Stomach (tissue), 19 donors: ENCODE measurements at places on chromosomes 7 and 10.

- DNase-seq, result no peak
These were observed 495.2 kb downstream of the TCERG1L start for GRCh38 chr10:130816116-130816901.

- no peak for DNase-seq
These were observed 21.8 kb downstream of the CUL1 start for GRCh38 chr7:148720472-148720871.

- DNase-seq, result no peak
These were observed 3.4 kb upstream of the TBRG4 start for GRCh38 chr7:45114926-45115325.

DNA sequence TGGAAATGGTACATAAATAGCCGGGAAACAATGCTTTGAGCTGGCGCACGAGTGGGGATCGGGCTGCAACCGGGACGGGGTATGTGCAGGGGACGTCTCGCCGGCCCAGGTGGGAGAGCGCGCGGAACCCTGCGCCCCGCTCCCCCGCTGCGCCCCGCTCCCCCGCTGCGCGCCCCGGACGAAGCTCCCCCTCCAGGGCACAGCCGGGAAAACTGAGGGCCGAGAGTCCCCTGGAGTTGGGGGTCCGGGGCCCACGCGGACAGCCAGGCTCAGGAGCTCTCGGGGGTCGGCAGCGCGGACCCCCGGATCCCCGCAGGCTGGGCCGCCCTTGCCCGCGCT, 514 bp downstream of the RADIL start:
- no peak for DNase-seq

- DNase-seq, result no peak
These were observed 398.1 kb upstream of the C7orf33 start for GRCh38 chr7:148192491-148192890.

- DNase-seq, result no peak
These were observed 39.3 kb downstream of the PRF1 start for GRCh38 chr10:70563230-70563629.

DNA sequence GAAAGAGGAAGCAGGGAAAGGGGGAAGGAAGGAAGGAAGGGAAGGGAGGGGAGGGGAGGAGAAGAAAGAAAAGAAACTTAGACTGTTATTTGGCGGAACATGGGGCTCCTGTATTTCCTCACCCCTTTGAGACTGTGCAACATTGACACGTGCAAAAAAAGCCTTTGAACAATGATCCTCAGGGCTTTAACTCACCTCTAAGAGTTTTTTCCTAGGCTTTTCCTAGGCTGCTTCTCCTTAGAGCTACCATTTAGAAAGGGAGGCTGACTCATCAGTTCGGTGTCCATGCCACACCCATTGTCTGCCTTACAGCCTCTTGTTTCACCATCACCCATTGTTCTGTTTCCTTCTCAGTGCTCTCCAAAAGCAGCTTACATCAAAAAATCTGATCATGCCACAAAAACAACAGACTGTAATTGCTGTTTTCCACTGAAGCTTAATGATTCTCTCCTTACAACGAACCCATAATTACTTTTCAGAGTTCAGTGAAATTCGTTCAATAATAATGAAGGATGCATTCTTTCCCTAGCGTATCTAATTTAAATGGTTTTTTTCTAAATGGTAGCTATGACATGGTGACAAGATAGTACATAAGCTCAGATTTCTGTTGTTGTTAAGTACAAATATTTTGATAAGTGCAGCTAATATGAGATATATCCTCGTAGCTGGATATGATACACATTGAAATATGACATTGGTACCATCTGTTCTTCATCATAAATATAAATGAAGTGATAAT, 90.8 kb downstream of the PRLHR start:
- DNase-seq, result no peak

DNA sequence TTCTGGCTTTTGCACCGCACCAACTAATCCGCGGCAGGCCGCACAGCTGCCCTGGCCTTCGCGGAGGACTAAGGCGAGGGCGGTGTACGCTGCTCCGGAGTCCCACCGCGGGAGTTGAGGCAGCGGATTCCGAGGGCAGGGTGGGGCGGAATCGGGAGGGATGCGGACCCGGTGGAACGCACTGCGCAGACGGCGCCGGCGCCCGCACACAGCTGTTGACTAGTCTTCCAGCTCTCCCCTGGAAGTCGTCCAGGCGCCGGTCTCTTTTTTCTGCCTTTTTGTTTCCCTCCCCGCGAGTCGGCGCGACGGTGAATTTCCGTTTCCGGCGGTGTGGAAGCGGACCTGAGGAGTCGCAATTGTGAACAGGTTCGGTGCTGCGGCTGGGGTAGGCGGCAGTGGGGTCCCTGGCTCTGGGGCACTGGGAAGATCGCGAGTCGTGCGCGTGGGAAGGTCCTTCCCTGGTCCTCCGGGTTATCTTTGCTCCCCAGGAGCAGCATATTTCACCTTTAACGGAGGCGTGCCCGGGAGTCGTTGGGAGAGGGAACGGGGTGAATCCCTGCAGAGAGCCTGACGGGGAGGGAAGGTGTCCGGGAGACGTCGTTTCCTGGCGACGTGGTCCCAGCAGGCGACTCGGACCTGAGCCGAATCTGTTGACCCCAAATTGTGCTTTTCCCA, at the start of gene ASAH2B:
Gene ASAH2B (plus strand): TSS at position 319 of the 675 bp plus-strand sequence. CDS start 5,195 bp downstream, outside the sequence.
- peak; percentile 83 for DNase-seq

- no peak for DNase-seq
These were observed 3.2 kb upstream of the MRPS24 start for GRCh38 chr7:43872406-43873110.

- DNase-seq, result peak; percentile 11
These were observed 749.1 kb upstream of the SORCS1 start for GRCh38 chr10:107913317-107914294.

DNA sequence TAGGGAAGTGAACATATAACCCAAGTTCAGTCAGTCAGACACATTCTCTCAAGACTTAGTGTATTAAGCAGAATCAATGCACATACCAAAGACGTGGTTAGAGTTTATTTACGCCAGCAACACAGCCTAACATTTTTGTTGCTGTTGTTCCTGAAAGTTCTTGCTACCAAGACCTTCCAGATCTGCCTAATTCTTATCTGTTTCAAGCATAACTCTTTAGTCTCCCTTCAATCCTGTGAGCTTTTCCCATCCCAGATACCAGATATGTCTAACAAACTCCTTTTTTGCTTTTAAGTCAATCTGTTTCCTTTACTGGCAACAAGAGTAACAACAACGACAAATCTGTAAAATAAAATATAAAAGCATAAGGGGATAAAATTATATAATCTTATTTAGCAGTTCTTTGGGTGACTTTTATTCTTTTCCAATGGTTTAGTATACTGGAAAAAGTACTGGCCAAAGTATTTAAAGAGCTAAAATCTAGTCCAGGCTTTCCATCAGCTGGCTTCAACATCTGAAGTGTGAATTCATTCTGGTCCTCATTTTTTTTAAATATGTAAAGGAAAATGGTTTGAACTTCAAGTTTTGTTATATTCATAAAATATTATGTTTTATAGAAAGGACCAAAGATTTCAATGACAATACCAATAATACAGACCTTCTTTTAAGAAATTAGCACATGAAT, 193.8 kb downstream of the IMMP2L start:
- no peak for DNase-seq

GRCh38 chr10:119235356-119235755, 28.0 kb downstream of the GRK5 start:
- DNase-seq, result peak; percentile 61

DNA sequence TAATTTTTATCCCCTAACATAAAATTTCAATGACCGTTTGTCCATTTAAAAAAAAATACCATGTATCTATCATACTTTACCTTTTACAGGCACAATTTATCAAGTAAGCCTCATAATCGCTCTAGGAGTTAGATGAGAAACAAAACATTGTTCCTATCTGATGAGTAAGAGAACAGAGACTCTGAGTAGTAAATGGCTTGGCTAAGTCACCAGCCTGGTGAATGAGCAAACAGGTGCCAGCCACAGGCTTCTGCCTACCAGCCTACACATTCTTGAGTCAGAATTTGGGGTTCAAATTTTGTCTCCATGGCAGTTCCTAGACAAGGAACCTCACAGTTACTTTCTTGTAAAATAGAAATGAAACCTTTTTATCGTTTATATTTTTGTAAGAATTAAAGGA, 235.4 kb downstream of the HGF start:
- no peak for DNase-seq

DNA sequence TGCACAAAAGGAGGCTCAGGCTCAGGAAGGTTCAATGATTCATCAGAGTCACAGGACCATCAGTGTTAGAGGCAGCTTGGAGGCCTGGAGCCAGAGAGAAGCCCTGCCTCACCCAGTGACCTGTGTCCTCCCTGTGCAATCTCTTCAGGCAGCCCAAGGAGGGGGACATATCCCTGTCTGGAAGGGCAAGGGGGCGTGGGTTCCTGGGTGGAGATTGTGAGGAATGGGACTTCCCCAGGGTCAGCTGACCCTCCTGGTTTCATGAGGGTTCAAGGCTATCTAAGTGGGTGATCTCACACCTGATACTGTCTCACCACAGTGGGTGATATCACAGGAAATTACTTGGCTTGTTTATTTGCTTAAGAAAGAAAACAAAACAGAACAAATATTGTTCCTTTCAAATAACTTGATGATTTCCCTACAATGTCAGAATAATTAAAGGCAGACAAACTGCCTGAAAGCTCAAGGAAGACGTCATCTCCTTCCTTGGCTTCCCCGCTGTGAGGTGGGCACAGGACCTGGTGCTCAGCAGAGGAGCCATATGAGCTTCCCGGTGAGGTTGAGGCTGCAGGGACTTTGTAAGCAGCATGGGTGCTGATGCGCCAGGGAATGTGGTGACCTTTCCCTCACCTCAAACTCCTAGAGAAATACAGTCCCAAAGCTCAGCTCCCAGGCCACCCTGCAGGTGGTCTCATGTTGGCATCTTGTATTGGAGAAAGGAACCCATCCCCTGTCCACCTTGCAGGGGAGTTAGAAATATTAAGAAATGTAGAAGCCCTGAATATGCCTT, 763.2 kb downstream of the GRID1 start:
- no peak for DNase-seq

- DNase-seq, result no peak
These were observed 48.6 kb downstream of the PDSS1 start for GRCh38 chr10:26746061-26746460.

DNA sequence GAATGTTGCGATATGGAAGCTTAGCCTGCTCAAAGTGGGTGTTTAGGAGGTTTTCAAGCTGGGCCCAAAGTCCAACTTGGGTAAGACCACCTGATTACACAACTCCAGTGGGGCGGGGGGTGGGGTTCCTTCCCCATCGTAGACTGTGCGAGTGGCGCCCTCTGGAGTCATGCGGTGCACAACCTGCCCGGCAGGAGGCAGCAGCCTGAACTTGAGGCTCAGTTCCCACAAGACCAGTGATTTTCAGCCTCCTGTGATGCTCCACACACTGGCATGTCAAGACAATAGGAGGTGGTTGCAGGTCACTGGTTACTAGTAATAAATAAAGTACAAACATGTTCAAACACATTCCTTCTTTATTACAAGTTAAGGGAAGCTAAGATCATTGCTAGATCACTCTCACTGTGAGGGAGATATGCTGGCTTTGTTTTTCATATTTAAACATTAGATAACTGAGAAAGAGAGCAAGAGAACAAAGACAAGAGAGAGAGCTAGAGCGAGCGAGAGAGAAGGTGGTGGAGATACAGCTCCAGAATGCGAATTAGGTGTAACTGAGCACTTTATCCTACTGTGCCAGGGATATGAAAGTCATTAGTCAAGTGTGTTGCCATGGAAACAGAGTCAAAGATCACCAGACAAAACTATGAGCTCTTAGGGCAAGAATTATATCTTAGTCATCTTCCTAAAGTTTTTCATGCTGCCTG, 97.4 kb upstream of the BMPER start:
- peak; percentile 26 for DNase-seq

DNA sequence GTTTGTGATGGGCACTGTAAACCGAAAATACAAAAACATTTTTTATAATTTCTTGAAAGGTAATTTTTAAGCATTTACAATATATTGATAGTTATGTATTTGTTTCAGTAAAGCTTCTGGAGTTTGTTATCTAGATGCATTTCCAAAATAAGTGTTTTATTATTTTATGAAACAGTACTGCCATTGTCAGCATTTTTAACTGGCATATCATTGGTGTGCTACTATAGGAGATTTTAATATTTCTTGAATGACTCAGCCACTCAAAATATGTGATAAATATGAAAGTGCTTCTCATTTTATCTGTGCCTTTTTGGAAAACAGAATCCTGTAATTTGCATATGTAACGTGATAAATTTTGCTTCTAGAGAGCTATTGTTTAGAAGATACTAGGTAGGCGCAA, 97.9 kb downstream of the ANKIB1 start:
- DNase-seq, result no peak

GRCh38 chr7:52639981-52640380, 395.5 kb upstream of the POM121L12 start:
- DNase-seq, result no peak

GRCh38 chr10:26481914-26482550, 43.9 kb downstream of the APBB1IP start:
- DNase-seq, result peak; percentile 60

DNA sequence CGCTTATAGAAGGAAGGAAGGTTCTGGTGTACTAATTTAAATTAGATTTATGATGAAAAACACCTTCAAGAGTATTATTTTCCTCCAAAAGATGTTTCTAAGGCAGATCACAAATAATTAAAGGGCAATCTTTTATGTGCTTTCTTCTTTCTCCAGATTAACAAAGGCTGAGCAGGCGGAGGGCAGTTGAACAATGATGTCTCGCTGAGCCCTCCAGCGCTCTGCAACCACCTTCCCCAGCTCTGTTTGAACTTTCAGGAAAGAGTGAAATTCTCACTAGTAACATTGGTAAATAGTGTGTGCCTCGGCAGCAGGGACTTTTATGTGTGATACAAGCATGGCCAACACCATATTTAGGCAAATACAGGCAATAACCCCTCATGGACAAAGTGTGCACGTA, 379.1 kb upstream of the MKI67 start:
- DNase-seq, result no peak

GRCh38 chr7:21608465-21608864, 65.6 kb downstream of the DNAH11 start:
- no peak for DNase-seq

- no peak for DNase-seq
These were observed 369.0 kb downstream of the PARD3 start for GRCh38 chr10:34446049-34446448.

DNA sequence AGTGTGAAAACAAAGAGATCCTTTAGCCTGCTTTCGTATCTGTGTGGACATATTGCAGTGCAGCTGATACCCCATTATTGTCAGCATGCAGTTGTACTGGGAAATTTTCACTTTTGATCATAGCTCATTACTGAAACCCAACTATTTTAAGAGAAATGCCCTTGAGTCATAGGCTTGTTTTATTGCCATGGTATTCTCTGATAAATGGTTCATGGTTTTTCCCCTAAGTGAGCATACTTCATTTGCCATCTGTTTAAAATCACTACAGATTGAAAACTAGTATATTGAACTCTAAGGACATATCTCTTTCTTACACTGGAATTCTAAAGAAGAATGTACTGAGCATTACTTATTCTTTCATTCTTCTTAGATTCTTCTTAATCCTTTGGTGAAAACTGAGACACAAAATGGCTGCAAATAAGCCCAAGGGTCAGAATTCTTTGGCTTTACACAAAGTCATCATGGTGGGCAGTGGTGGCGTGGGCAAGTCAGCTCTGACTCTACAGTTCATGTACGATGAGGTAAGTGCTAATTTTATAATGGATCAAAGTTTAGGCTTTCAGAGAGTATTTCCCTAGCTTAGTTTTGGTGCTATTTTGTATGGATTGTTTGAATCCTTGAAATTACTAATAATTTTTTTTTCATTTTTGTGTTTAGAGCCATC, 63.0 kb downstream of the RALA start:
- DNase-seq, result no peak

- DNase-seq, result no peak
These were observed 8.6 kb upstream of the TMEM236 start for GRCh38 chr10:17743437-17743836.
